Cortex of kidney (tissue), 1 donor: ENCODE measurements at places on chromosomes 5 and 9.

GRCh38 chr5:52947208-52947607 lies 41.9 kb upstream of the ITGA2 start:
- no peak for DNase-seq

- no peak for DNase-seq
These were observed 404.8 kb downstream of the ARHGEF28 start for GRCh38 chr5:74030821-74031220.

DNA sequence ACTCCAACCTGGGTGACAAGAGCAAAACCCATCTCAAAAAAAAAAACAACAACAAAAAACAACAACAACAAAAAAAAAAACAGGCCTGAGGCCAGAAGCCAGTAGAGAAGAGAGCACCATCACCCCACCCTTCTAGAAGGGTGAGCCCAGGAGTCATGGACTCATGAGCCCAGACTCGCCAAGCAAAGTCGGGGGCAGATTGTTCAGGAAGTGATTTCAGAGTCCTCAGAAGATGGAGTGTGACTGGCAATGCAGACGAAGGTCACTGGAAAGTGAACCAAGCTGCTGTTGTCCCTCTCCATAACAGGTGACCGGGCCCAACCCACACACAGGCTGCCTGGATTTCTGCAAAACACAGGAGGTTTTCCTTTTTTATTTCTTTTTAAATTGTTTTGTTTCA lies 9.0 kb upstream of the WDR38 start:
- no peak for DNase-seq

DNA sequence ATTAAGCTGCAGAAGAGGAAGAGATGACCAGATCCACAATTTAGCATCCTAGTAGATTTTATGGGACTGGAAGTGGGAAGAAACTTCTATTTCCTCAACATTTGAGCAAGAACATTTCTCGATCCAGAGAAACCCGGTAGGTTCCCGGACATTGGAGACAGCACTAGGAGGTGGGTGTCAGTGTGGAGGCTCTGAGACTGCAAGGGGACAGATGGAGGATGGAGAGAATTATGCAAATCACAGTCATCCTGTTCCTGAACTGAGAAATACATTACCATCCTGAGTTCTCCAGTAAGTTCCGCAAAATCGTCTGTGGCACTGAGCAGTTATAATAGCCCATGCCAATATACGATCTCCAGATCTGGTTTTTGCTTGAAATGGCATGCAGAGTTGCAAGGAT lies 25.6 kb downstream of the GLDC start:
- DNase-seq = no peak

DNA sequence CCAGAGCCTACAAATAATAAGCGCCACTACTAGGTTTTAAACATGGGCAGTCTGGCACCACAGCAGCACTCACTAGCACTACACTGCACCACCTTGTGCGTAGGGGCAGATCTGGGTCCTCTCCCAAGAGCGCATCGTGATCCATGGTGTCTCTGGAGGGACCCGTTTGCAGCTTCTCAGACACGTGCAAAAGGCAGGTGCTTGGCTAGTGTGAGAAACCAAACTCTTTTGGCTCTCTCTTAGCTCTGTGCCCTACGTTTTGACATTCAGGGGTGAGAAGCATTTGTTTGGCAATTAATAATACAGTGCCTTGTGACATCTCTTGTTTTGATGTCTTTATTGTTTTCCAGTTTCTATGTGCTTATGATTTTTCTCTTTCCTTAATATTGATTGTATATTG lies 75.4 kb upstream of the EGFLAM start:
- DNase-seq = no peak
